ENCODE measurements at places on chromosomes 4 and X.

GRCh38 chr4:158656439-158656838 is 15.2 kb downstream of the C4orf46 start:
- DNase-seq = no peak

GRCh38 chrX:149198980-149199732 is 305.9 kb downstream of the IDS start:
- DNase-seq = no peak

DNA sequence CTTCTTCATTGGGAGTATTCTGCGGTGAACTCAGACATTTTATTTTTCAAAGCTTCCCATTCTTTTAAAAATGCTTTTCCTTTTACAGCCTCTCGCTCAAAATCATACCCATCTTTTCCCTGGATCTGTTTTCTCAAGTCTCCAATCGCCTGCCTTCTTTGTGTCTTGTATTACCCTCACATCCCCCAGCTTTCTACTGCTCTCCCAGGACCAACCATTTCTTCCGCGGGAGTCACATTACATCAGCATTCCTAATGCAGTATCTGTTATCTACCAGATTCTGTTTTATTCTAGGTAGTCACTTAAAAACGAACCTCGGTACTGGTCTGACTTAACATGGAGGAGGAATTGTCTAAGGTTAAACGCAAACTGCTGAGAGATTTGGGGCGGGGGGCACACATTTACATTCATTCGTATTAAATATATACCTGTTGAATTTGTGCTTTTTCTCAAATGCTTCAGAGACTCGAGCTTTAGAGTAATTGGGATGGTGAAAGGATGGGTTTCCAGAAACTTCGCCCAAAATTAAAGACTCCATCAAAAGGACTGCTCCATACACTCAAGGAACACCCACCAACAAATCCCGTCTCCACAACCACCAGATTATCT is 493 bp upstream of the UCHL1 start:
- DNase-seq = no peak

- no peak for DNase-seq
Observed at GRCh38 chr4:82367438-82368097, 6.2 kb downstream of the HNRNPD start.

GRCh38 chr4:6452897-6453687 is 19.3 kb downstream of the PPP2R2C start:
- no peak for DNase-seq

- no peak for DNase-seq
Observed at GRCh38 chr4:143713955-143714625, 13.6 kb upstream of the FREM3 start.

DNA sequence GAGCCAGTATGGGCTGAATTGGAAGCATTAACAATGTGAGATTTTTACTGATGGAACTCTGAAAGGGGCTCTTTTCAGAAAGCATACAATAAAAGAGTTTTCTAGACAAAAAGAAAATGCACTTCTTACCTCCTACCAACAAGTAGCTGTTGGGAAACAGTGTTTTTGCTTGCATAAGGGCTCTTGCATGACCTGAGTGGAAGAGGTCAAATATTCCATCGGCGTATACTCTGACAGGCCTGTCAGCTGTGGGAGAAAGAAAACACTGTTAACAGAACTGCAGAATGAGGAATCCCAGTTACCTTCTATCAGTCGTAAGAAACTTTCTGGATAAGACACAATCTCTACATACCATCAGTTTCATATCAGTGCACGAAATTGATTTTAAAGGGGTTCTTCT is 39.5 kb downstream of the PCYT1B start:
- DNase-seq = no peak

DNA sequence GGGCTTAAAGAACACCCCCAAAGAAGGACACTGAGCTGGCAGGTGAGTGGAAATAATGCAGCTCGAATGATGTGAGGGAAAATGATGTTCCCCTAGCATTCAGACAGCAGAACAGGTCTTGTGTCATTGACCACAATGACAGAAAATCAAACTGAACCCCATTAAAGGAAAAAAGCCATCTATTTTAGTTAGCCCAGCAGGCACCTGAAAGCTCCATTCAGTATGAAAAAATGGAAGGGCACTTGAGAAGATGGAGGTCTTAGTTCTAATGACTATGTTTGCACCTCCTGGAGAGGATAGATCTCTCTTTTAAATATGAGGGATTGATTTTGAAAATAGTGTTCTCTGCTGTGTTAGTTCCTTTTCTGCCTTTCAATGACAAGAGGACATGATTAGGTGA is 323.1 kb downstream of the NKX6-1 start:
- DNase-seq = no peak

DNA sequence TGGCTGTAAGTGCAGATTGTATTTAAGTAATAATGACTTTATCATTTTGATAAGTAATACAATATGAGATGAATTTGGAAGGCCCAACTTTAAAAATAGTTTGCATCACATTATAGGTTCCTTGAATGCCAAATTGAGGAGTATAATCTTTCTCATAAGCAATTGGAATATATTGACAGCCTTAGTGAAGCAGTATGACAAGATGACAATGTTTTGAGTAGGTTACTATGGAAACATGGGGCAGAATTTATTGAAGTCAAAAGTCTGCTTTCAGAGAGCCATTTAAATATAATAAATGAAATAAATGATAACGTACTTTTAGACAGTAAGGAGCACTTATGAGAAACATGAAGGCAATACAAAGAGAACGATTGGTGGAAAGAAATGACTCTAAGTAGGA is 776.4 kb downstream of the TECRL start:
- DNase-seq = no peak

DNA sequence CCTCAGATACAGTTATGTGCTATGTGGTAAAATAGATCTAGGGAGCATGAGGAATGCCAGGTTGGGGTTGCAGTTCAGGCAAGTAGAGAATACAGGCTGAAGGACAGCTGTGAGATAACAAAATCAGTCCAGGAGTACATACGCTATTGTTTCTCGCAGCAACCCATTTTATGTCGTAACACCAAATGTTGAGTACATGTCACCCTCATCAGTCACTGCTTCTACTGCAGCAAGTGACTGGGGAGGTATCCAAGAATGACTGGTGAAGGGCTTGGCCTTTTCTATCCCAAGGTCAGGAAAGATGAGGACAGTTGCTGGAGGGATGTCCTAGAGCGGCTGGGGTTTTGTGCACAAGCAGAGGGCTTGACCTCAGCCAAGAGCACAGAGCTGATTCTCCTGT is 172.1 kb downstream of the CBR4 start:
- no peak for DNase-seq

GRCh38 chr4:128366212-128366611 is 78.6 kb upstream of the PGRMC2 start:
- no peak for DNase-seq

GRCh38 chrX:133637765-133638164 is 222.5 kb upstream of the GPC4 start:
- no peak for DNase-seq

GRCh38 chr4:98749206-98749605 is 90.8 kb upstream of the TSPAN5 start:
- DNase-seq = no peak

DNA sequence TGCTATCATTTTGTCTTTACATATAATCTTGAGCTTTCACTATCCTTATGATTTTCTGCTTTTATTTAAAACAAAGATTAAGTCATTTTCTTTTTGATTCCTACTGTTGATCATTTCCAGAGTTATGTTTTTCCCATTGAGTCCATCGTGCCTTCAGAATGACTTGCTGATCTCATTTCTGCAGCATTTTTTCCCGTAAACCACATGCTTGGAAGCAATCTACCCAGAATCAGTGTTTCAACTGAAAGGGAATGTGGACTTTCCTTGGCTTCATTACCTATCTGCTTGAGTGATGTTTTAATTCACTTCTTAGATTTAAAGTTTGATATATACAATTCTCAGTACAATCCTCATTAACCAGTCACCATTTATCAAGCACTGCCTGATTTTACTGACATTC is 192.4 kb upstream of the FSTL5 start:
- no peak for DNase-seq

DNA sequence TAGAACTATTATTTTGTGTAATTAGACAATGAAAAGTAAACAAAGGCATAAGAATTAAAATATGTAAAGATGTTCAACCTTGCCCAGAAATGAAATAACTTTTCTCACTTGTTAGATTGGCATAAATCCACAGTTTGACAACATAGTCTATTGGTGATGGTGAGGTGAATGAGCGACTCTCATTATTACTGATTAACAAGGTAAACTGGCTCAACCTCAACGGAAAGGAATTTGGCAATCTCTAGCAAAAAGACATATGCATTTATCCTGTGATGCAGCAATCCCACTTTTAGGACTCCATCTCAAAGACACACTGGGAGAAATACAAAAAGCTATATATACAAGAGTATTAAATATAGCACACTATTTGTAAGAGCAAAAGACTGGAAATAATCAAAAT is 22.3 kb downstream of the UBA6 start:
- DNase-seq = no peak

GRCh38 chrX:154429711-154430110 is 1.2 kb downstream of the ATP6AP1 start:
- DNase-seq = no peak

DNA sequence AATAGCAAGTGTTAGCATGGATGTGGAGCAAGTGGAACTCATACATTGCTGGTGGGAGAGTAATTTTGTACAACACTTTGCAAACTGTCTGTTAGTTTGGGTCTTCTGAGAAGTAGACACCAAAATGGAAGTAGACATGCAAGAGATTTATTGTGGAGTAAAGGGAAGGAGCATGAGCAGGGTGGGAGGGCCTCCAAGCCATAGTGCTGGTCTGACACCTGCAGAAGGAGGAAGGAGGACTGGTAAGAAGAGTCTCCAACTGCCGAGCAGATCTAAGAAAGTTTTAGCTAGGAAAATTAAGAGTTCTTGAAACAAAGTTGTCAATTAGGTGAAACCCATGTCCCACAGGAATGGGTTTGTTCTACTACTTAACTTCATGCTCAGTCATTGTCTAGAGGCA is 64.0 kb upstream of the DDIT4L start:
- no peak for DNase-seq

DNA sequence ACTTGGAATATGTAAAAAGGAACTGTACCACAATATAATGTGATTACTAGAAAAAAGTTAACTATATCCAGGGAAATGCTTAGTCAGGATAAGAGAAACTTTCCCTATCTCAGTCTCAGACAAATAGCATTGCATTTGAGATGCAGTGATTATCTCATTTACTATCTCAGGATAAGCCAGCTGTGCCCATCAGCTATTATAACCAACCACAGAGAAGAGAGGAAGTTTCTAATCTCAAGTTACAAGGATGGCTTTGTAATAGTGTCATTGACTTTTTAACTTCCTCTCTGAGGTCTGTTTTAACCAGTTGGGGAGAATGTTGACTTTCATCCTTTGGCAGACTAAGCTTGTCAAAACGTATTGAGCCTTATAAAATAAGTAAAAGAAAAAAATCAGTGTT is 56.5 kb downstream of the SNX25 start:
- peak; percentile 35 for DNase-seq

DNA sequence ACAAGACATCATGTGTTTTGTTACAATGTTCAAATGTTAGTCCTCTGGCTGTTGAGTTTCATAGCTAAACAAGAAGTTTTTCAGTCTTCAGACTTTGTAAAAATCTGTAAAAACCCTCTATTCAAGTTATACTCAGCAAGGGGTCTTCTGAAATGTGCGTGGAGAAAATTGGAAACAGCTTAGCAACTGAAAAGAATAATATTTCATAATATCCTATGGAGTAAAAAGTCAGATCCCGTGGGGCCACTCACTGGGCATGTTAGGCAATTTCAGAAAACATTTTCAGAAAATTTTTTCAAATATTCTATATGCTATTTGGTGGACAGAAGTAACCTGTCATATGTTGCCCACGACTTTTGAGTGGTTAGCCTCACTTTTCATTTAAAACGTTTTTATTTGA is 118.3 kb downstream of the CORIN start:
- DNase-seq = no peak

GRCh38 chrX:153624196-153625091 is 22.6 kb upstream of the DUSP9 start:
- no peak for DNase-seq

DNA sequence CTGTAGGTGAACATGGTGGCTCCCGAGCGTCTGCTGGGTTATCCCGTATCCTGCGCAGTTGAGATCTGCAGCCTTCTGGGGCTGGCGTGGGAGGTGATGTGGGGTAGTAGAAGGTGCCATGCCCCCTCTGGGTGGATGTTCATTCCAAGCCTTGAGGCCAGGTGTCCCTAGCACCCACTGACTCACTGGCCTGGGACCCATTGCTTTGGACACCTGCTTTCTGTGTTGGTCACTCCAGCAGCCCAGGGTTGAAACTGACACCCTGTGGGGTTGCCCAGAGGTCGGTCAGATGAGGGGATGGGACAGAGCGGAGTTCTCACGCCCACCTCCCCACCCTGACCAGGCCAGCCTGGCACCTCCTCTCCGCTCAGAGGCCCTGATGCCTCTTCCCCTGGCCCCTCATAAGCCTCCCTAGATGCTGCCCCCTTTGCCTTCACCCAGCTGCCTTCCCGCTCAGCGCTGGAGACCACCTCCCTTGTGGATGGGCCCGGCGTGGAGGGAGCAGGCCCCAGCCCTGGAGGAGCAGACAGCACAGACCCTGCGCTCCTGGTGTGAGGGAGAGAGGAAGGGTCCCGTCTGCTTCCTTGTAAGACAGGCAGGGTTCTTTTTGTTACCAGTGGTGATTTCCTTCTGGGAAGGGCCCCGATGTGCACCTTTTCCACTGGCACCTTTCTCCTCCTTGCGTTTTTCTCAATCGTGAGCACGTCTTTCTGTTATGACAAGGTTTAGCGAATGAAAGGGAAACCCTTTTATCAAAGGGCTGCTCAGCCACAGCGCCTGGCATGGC is 2.0 kb downstream of the DOK7 start:
- no peak for DNase-seq

DNA sequence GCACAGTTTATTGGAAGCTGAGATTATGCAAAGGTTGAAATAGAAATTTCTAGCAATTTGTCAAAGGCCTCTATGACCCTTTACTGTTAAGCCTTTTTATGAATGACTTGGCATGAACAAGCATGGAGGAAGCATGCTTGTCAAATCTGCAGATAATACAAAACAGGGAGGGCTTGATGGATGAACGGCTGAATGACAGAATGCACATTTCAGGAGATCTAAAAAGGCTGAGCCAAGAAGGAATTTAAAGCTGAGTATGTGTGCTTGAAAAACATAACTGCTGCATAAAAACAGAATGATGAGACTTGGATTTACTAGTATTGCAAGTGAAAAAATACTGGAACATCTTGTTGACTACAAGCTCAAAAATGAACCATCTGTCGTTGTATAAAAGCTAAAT is 29.0 kb upstream of the UBE2K start:
- no peak for DNase-seq

- no peak for DNase-seq
Observed at GRCh38 chr4:25001509-25001908, 29.2 kb downstream of the LGI2 start.

DNA sequence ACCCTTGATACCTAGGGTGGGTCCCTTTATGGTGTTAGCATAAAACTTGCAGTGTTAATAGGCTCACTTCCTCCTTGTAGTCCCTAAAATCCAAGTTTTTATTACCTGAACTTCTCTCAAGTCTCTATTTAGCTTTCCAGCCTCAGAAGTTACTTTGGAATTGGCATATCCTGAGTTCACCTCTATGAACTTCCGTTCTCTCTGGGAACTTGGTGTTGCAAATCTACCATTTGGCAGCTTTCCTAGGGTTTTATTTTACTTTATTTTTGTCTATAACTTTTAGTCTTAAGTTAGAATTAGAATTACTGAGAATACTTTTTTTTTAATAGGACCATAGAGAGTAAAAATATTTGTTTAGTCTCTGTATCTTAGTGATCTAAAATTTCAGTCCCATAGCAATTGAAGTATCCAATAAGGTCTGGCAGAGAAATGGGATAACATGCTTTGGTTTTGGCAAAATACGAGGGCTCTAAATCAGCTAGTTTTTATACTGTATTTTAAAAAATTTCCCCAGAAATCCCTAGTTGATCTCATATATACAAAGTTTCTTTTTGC is 30.3 kb upstream of the NAF1 start:
- DNase-seq = no peak

GRCh38 chr4:68249434-68249833 is 3.9 kb upstream of the TMPRSS11B start:
- DNase-seq = peak; percentile 68

Measured in activated CD4-positive, alpha-beta T cell treated with anti-CD3 and anti-CD28 coated beads, Interleukin-2, amount 50 U/mL, for 16 hours (primary cell).